ENCODE measurements at places on chromosomes 11 and 22.

DNA sequence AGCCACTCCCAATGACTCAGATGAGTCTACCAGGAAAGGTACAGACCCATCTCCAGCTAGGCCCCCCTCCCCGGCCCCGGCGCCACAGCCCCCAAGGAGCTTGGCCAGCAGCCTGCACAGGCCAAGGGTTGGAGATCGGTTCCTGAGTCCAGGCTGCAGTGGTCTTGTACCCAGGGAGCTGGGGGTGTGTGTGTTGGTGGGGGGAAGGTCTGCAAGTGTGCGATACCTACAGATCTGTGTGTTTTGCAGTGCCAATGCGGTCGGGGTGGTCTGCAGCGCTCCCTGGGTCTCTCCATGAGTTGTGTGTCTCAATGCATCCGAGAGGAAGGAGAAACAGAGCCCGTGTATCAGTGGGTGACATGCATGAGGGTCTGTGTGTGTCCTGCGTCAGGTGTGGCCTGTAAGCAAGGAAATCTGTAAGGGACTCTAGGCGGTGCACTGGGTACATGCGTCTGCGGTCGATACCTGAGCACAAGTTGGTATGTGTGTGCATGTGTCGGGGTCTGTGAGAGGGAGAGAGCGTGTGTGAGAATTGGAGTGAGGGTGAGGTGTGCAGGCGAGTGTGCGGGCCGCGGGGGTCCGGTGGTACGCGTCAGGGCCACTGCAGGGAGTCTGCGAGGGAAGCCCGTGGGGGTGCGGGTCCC lies 645 bp downstream of the CDC42BPG start:
- no peak for DNase-seq

GRCh38 chr22:20777420-20778177 lies 3.7 kb downstream of the SERPIND1 start:
- DNase-seq = no peak

DNA sequence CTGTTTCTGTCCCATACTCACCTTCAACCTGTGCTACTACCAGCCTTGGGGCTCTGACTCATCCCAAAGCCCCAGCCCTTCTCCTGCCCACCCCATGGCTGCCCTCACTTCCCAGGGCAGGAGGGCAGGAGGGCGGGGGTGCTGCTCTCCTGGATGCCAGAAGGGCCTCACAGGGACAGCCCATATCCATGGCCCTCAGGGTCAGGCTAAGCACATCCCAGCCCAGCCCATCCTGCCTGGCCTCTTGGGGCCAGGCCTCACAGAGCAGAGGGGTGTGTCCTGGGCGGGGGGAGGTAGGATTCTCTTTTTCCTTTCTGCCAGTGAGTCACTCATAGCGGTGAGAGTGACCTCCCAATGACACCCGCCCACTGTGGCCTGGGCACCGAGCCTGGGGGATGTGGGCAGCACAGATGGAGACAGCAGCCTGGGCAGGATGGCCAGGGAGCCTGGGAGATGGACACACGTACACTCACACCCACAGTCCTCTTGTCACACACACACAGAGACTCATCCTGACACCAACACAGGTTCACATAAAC lies 2.4 kb downstream of the LTBP3 start:
- DNase-seq = no peak

DNA sequence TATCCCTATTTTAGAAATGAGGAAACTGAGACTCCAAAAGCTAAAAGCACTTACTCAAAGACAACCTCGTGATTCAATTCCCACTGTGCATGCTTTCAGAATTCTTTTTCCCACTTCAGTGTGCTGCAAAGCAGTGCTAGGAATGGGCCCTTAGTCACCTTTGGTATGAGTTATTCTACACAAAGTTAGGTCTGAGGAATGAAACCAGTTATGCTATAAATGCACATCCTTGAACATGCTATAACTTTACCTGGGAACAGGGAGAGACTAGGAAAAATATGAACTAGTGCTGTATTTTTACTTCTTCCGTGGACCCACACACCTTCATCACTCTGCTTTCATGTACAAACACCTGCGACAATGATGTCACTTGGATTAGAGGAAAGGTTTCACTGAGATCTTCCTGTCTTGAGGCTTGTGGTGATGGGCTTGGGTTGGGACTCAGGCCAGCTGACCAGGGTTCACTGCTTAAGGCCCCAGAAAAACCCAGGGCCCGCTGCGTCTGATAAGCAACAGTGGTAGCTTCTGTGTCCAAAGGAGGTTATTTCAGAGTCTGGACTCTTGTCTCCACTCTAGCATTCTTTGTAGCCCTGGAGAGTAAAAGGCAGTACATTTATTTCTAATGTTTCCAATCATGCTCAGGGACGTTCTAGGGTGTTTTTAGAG lies 81.6 kb downstream of the ZC3H12C start:
- no peak for DNase-seq

GRCh38 chr11:106765469-106766258 lies 252.6 kb downstream of the GUCY1A2 start:
- DNase-seq = no peak

DNA sequence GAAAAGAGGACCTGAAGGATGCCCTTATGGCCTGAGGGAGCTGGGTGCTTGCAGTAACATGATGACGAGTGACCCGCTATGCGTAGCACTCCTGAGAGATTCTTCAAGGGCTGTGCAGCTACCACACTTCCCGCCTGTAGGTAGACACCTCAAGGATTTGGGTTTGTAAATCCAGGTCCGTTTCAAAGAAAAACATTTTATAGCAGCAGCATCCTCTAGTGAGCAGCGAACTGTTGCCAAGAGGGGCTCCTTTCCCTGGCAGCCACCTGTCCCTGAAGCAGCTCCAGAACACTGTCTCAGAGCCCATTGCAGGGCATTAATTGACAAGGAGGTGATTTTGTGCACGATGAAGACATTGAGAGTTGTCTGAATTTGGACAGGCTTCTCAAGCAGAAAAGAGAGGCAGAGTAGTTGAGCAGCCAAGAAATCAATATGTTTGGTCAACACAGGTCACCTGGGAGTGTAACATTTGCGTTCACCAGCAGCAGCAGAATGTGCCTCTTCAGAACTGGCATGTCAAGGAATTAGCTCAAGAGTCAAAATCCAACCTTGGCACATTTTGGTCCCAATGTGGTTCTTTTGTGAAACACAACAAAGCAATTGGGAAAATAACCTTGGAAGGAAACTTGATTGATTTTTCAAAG lies 209.8 kb upstream of the MTNR1B start:
- no peak for DNase-seq

Data from effector memory CD8-positive, alpha-beta T cell (primary cell).